K562 (cell line): ENCODE measurements at places on chromosomes 6 and 20. TPM values are rescaled to one million over a fixed set of nuclear protein-coding genes. Genes with fewer than 3 reads are reported as not detected.

GRCh38 chr6:6816716-6817115 is 228.2 kb downstream of the LY86 start:
- no peak for DNase-seq

DNA sequence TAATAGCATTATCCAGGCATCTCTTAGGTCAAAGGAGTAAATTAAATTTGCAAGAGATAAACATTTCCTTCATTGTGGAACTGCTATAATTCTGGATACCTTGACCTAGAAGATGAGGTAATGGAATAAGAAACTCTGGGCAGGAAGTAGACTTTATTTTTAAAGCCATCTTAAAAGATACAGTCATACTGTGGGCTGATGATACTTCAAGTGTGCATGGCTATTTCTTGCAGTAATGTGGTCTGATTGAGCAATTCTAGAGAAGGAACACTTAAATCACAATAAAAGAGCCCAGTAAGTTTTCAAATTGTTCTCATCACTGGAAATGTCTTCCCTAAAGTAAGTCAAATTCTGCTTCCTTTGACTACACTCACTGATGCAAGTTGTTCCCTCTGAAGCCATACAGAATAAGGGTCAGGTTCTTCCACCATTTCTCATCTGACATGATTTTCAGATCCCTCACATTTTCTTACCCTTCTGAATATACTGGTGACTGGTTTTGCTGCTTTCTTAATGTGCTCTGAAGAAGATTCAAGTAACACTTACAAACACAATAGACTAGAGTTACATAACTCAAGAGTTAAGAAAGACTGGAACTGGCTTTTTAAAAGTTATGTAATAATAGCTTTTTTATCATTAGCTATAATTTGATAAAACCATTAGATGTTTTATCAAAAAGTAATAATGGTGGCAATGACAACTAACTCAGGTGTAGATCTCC is 62.6 kb upstream of the TMEM244 start:
- DNase-seq, result no peak

Gene REM1
- not detected in 2 replicates for total RNA-seq

Gene DNAH8
- total RNA-seq, result 2.8 and 2.9 TPM in 2 replicates

Gene MYB
- 140 and 142 TPM in 2 replicates for total RNA-seq

DNA sequence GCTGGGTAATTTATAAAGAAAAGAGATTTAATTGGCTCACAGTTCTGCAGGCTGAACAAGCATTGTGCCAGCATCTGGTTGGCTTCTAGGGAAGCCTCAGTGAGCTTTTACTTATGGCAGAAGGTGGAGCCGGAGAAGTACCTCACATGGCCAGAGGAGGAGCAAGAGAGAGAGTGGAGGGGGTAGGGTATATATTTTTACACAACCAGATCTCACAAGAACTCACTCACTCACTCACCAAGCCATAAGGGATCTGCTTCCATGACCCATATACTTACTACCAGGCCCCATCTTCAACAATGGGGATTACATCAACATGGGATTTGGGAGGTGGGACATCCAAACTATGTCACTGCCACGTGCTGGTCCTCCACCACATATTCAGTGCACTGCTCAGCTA is 152.6 kb upstream of the PRND start:
- DNase-seq, result no peak

Gene GATA5
- 0.49 TPM in 2 replicates for total RNA-seq

Gene DEFB124
- total RNA-seq, result not detected in 2 replicates

DNA sequence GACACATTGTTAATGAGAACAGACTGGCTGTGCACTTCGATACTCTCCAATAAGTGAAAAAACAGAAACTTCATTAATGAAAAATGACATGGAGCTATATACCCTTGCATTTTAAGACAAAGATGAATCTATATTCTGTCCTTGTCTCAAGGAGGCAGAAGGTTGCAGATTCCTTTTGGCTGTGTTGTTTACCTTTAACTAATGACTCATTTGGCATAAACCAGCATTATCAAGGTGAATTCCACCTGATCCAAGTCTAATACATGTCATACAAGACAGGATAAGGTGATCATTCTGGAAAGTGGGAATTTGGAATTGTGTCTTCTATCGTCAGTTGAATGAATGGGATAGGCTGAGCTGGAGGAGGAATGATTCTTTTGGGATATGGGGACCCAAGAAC is 192.9 kb downstream of the PLCB4 start:
- no peak for DNase-seq

Gene OVOL2
- total RNA-seq, result not detected in 2 replicates

DNA sequence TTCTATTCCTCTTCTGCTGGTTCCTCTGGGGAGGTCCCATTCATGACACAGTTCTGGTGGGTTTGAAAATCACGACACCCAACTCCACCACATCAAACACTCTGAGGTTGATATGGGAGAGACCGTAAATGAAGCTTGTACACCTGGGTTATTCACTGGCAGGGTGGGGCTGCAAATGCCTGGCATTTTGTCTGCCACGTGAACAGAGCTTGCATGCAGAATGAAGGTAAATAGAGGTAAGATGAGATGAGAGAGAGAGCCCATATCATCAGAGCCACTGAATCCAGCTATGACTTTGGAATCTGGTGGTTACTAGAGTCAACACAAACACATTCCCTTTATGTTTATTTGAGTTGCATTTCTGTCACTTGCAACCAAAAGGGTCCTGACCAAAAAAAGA is 97.4 kb downstream of the BANF2 start:
- DNase-seq, result no peak

DNA sequence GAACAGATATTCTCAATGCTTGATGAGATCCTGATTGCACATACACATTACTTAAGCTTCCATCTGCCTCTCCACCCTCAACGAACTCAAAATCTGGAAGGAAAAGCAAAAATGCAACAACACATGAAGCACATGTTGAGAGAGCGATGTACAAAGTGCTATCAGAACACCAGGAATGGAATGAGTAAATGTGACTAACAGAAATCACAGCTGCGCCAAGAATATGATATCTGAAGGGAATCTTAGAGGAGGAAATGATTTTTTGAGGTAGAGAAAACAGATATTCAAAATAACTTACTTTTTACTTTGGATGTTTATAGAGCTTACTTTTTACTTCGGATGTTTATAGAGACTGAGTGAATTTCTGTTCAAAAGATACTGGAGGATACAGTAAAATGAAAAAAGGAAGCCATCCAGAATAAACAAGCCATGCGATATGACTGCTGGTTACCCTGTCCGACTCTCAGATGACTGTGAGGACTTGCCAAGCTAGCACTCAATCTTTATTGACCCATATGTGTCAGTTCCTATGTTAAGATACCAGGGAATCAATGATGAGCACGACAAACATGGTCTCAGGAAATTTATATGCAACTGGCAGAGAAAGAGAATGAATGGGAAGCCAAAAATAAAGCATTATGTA is 102.0 kb downstream of the SMLR1 start:
- no peak for DNase-seq

DNA sequence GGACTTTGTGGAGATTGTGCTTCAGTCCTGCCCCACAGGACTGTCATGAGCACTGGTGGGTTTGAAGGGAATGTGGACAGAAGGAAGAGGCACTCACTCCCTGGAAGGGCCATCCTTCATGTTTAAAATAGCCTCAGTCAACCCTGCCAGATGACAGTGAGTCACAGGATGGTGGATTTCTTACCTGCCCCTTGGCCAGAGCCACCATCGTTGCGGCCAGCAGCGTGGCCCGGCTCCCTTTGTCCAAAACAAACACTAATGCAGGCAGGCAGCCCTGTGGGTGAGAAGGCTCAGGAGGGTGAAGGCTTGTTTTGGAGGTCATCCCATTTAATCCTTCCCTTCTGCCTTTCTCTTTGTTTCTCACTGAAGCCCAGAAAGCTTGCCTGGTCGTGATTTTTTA is 422.7 kb downstream of the CD83 start:
- DNase-seq, result no peak

Gene C6orf52
- 10.5 TPM in 2 replicates for total RNA-seq

DNA sequence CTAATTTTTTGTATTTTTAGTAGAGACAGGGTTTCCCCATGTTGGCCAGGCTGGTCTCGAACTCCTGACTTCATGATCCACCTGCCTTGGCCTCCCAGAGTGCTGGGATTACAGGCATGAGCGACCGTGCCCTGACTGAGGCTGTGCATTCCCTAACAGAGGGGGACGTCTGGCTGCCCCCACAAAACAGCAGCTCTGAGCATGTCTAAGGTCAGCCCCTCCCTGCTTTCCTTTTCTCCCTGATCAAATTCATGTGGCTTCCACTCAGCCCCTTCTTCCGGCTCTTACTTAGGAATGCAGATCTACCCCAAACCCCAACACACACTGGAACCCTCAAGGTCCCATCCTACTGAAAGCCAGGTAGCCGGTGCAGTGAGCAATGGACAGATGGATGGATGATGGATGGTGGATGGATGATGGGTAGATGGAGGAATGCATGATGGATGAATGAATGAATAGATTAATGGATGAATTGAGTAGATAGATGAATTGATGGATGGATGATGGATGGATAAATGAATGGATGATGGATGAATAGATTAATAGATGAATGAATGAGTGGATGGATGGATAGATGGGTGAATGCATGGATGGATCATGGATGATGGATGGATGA is 91.5 kb upstream of the BHLHE23 start:
- no peak for DNase-seq

DNA sequence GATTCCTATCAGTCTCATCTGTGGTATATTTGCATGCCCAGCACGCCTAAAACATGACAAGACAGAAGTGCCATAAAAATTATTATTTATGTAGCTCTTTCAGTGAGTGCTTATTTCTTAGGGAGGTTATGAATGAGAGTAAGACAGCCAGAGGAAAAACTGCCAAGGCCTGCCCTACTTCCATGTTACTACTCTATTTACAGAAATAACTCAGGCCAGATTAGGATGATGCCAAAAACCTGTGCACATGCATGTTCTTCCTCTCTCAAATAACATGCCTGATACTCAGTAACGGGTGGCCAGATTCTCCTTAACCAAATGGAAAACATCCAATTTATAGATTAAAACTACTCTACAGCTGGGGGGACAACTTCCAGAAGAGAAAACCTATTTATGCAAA is 45.7 kb downstream of the ILRUN start:
- DNase-seq, result no peak

- DNase-seq, result no peak
These were observed 26.2 kb downstream of the CCN2 start for GRCh38 chr6:131924881-131925474.

Gene ZNF341
- 2.6 and 2.8 TPM in 2 replicates for total RNA-seq
